ENCODE measurements at places on chromosomes 3 and 15.

DNA sequence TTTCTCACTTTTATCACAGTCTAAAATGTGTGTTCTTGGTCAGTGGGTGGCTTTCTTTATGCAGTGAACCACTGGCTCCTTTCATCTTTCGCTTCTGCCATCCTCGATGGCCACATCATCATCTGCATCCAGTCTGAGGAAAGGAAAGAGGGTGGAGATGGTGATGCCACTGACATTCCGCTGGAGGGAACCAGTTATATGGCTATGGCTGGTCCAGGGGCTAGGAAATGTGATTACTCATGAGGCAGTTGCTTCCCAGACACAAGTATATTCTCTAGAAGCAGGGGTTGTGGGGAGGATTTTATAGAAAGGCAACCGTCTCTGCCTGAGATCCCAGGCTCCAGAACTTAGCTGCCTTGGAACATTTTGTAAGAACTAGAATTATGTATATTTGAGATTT is 246.7 kb upstream of the AZI2 start:
- DNase-seq: no peak

DNA sequence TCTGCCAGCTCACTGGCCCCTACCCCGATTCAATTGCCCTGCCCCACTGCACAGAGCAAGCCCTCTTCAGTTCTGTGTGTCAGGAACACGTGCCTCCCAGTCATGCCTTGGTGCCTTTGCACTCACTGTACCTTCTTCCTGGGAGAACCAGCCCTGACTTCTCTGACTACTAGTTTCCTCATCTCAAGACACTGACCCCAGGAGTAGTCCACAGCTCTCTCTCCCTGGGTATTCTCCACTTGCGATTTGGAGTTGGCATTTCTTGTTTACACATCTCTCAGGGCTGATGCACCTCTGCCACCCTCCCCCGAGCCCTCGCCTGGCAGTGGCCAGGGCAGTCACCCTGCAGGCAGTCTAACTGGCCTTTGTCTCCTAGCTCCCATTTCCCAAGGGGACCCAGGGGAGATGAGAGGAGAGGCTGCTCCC is 5.7 kb downstream of the CISH start:
- no peak for DNase-seq

GRCh38 chr3:184255291-184256039 is 5.9 kb downstream of the CAMK2N2 start:
- no peak for DNase-seq

DNA sequence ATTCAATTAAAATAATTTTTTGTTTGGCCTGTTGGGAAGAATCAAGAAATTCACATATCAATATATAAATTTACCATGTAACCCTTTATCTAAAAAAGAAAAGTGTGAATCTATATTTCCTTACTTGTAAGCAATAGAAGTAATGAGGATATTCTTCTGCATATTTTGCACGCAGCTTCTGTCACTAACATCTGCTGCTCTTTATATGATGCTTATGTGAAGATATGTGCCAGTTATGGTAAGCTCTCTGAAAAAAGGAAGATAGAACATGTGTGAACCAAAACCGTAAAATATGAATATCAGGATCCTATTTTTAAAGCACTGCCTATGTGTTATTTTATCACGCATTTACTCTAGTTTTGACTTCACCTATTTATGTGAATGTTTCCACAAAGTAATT is 96.4 kb upstream of the ATP11B start:
- no peak for DNase-seq

DNA sequence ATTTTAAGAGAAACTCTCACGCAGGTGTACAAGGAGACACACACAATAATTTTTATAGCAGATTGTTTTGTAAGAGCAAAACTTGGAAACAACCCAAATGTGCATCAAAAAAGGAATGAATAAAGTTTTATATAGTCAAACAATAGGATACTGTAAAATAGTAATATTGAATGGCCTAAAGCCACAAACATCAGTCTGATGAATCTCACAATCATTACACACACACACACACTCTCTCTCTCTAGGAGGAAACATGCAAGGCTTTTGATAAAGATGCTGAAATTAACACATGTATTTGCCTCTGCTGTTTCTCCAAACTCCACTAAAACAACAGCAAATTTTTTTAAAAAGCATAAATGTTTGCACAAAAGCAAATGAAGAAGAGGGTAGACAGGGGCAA is 37.3 kb downstream of the ADIPOQ start:
- DNase-seq: no peak

DNA sequence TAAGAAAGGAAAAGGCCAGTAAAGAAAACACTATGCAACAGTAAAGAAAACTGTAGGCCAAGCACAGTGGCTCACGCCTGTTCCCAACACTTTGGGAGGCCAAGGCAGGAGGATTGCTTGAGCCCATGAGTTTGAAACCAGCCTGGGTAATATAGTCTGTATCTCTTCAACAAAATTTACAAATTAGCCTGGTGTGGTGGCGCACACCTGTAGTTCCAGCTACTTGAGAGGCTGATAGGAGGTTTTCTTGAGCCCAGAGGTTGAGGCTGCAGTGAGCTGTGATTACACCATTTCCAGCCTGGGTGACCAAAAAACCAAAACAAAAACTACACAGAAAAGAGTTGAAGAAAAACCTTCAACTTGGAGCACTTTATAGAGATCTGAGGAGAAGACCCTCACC is 31.8 kb downstream of the DAG1 start:
- DNase-seq: no peak

DNA sequence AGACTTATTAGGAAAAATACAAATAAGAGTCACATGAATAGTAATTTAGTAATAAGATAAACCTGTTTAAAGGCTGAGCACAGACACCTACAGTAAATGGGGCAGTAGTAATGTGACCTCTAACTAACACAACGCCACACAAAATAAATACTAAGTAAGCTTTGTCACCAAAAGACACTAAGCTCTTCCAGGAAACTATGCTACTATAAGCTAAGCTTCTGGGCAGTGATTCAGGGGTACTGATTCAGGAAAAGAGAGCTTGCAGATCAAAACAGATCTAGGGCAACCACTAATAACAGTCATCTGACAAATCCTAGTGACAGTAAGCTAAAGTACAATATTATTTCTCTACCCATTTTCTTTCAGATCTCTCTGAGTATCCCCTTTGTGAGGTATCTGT is 68.8 kb downstream of the PLOD2 start:
- no peak for DNase-seq

DNA sequence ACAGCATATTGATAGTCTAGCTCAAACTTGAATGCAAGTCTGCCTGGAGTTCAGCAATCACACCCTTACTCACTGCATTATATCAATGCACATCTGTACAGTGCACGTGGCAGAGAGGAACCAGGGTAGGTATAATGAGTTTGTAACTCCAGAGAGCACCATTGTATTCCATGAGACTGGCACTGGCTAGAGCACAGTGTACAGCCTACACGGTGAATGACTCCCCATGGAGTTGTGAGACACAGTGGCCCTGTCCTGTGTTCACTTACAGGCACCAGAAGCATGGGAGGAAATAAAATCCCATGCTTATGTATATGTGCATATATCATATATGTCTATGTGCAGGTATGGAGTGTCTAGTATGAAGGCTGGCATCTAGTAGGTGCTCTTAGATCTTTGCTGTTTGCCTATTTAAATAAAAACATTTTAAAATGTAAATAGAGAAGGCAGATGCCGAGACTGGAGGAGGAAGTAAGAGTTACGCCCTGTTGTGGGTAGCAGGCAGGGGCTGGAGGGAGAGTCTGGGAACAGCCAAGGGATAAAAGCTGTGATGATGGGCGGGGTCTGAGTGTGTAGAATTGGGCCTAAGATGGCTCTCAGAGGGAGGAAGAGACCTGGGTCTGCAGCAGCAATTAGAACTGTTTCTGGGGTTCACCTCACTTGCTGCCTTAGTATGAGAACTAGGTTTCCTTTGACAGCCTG is 360.7 kb upstream of the ICE2 start:
- DNase-seq: no peak

GRCh38 chr3:194536871-194537637 is 50.3 kb upstream of the ATP13A3 start:
- peak; percentile 90 for DNase-seq

DNA sequence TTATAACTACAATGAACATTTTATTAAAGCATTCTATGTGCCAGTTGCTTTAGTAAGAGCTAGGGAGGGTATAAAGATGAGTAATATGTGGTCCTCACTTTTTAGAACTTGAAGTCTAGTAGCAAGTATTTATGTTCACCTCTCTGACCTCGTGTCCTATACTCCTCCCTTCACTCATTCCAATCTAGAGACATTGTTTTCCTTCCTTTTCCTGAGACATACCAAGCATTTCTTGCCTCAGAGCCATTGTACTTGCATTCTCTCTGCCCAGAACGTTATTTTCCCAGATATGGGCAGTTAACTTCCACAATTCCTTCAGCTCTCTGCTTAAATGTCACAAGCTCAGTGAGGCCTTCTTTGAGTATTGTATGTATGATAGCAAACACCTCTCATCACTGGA is 408.6 kb downstream of the PDCD6IP start:
- DNase-seq: no peak

- DNase-seq: no peak
Measured at GRCh38 chr3:13062647-13063046, 10.6 kb downstream of the IQSEC1 start.

GRCh38 chr3:18417904-18418572 is 7.1 kb downstream of the SATB1 start:
- DNase-seq: no peak
